ENCODE measurements at places on chromosomes 2 and 18. TPM values are rescaled to one million over a fixed set of nuclear protein-coding genes. Genes with fewer than 3 reads are reported as not detected.

The FAP gene
- 31.8 TPM for total RNA-seq

The CROCC2 gene
- total RNA-seq, result not detected

The LOXHD1 gene
- 3.2 TPM for total RNA-seq

The ARHGAP25 gene
- total RNA-seq, result 13.9 TPM

The GPR155 gene
- 4.6 TPM for total RNA-seq

The FBXO48 gene
- 1.9 TPM for total RNA-seq

The TCF23 gene
- total RNA-seq, result not detected

The HOXD9 gene
- 1.9 TPM for total RNA-seq

The GTF3C2 gene
- total RNA-seq, result 30.4 TPM

The QPCT gene
- 15.6 TPM for total RNA-seq

The SERPINB3 gene
- total RNA-seq, result not detected

The KATNAL2 gene
- total RNA-seq, result 8.0 TPM

The EFHD1 gene
- 41.2 TPM for total RNA-seq

The DAPL1 gene
- not detected for total RNA-seq

The FSHR gene
- not detected for total RNA-seq

The PASK gene
- total RNA-seq, result 2.0 TPM

The KCNG2 gene
- 0.44 TPM for total RNA-seq

The ANKRD30BL gene
- total RNA-seq, result not detected

The RUFY4 gene
- not detected for total RNA-seq

The GRB14 gene
- total RNA-seq, result 6.8 TPM

The NDC80 gene
- total RNA-seq, result 0.57 TPM

The TUBA4B gene
- not detected for total RNA-seq

The C2orf74 gene
- 40.3 TPM for total RNA-seq

The TMEM169 gene
- total RNA-seq, result 0.68 TPM

The MRPL30 gene
- total RNA-seq, result 22.2 TPM

The ABCG5 gene
- not detected for total RNA-seq

The PUM2 gene
- total RNA-seq, result 80.7 TPM

The HAAO gene
- 4.1 TPM for total RNA-seq

The DCDC2C gene
- not detected for total RNA-seq

The ASXL2 gene
- total RNA-seq, result 20.2 TPM

The ATP9B gene
- 39.9 TPM for total RNA-seq

The PRSS56 gene
- not detected for total RNA-seq

The ZNF385B gene
- total RNA-seq, result 2.8 TPM

The SPC25 gene
- total RNA-seq, result not detected

The SLC11A1 gene
- 103 TPM for total RNA-seq

The MC5R gene
- total RNA-seq, result not detected

The RBFA gene
- total RNA-seq, result 41.8 TPM

The GPR45 gene
- not detected for total RNA-seq

The RPL37A gene
- 1,405 TPM for total RNA-seq

The ADAM23 gene
- 1.1 TPM for total RNA-seq

The NPHP1 gene
- total RNA-seq, result 11.4 TPM

The KCNIP3 gene
- total RNA-seq, result 28.0 TPM

The NPAS2 gene
- 7.3 TPM for total RNA-seq

The PTPN4 gene
- total RNA-seq, result 23.3 TPM

The POTEI gene
- not detected for total RNA-seq

The ARHGAP15 gene
- total RNA-seq, result 15.4 TPM

The COL4A4 gene
- total RNA-seq, result 1.7 TPM

The EPB41L3 gene
- total RNA-seq, result 82.1 TPM

The GALM gene
- total RNA-seq, result 47.1 TPM

The MEIS1 gene
- 17.4 TPM for total RNA-seq

The RAX gene
- total RNA-seq, result not detected

The VIT gene
- 114 TPM for total RNA-seq
